ENCODE measurements at places on chromosomes 2 and 18. TPM values are rescaled to one million over a fixed set of nuclear protein-coding genes. Genes with fewer than 3 reads are reported as not detected.

- DNase-seq: peak; percentile 91
Measured at GRCh38 chr2:9139491-9140443, 66.8 kb upstream of the ASAP2 start.

DNA sequence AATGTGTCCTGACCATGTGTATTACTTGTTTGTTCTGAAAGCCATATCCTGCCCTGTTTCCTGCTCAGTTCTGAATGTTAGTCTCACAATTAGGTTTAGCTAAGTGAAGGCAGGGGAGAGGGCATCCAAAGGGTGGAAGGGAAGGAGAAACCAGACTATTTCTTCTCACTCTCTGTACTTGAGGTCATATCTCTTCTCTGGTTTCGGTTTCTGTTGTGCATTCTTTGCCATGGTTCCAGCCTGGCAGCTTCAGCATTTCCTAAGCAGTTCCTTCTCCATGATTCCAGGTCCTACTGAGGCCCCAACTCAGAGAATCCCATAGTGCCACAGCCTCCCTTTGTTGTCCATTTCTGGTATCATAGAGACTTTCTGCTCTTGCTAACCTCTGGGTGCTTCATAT lies 40.3 kb upstream of the HNMT start:
- DNase-seq: no peak

- DNase-seq: no peak
Measured at GRCh38 chr18:79862562-79862961, 64.8 kb downstream of the KCNG2 start.

DNA sequence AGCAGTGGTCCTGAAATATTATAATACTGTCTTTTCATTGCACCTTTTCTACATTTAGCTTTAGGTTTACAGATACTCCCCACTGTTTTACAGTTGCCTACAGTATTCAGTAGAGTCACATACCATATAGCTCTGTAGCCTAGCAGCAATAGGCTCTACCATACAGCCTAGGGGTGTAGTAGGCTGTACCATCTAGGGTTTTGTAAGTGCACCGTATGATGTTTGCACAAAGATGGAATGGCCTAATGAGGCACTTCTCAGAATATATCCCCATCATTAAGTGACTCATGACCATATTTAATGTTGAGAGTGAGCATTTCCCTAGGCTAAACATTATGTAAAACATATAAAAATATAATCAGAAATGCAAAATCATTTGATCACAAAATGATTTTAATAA lies 511.3 kb upstream of the RAB12 start:
- DNase-seq: no peak

GRCh38 chr18:77632758-77633157 lies 383.1 kb downstream of the GALR1 start:
- no peak for DNase-seq

DNA sequence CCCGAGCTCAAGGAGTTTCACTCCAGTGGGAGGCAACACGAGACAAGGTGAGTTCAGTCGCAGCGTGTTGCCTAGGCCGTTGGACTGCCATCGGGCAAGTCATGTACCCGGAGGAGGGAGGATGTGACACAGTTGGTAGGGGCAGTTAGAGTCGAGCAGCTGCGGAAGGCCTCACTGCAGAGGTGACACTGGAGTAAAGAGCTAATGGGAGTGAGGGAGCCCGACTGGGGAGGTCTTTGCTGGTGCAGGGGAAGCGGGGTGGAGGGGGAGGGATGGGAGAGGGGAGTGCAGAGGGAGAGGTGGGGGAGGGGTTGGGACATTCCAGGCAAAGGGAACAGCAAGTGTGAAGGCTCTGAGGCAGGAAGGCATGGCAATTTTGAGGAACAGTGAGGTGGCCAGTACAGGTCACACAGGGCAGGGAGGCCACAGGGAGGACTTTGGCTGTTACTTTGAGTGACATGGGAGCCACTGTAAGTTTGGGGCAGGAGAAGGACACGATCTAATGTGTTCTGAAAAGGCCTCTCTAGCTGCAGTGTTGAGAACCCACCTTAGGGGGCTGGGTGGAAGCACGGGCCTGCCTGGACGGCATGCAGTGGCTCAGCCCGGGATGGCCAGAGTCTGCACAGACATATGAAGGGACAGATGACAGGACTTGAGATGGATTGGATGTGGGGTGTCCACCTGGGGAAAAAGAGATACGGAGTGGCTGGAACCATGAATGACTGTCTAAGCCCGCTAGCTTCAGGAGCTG lies 61.1 kb downstream of the KCNF1 start:
- no peak for DNase-seq

GRCh38 chr2:72134997-72135800 lies 12.5 kb downstream of the CYP26B1 start:
- no peak for DNase-seq

- no peak for DNase-seq
Measured at GRCh38 chr2:234958311-234958710, 6.5 kb downstream of the SH3BP4 start.

DNA sequence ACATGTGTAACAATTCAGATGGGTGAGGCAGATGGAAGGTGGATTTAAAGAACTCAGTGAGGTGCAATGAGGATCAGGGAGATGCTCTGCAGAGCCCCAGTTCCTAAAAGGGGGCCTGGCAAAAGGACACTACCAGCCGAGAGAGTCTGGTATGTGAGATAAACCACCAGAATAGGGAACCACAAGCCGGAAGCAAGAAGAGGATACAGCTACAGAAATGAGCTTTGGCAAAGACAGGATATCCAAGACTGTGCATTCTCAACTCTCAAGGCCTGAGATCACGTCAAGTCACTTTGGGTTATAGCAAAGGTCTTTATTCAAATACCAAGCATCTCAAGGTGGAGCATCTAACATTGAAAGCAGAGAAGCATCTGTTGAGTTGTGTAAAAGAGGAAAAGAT lies 293.5 kb downstream of the ARHGAP15 start:
- no peak for DNase-seq

DNA sequence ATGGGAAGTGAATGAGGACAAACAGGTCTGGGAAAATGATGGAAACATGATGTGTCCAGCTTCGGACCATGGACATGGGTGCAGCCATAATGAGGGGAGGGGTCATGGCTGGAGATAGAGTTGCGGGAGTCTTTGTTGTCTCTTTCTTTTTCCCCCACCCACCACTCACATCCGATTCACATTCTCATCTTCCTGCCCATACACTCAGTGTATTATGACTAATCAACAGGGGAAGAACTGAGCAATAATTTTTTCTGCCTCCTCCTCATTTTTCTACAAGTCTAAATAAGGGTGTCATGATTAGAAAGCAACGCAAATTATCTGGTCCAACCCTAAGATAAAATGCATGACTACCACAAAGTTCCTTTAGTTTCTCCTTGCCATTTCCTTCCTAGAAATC lies 5.7 kb upstream of the SERPINB2 start:
- no peak for DNase-seq

GRCh38 chr2:203021991-203022390 lies 7.3 kb downstream of the NBEAL1 start:
- no peak for DNase-seq

GRCh38 chr2:112253261-112253815 lies 1.5 kb downstream of the ZC3H8 start:
- DNase-seq: no peak

DNA sequence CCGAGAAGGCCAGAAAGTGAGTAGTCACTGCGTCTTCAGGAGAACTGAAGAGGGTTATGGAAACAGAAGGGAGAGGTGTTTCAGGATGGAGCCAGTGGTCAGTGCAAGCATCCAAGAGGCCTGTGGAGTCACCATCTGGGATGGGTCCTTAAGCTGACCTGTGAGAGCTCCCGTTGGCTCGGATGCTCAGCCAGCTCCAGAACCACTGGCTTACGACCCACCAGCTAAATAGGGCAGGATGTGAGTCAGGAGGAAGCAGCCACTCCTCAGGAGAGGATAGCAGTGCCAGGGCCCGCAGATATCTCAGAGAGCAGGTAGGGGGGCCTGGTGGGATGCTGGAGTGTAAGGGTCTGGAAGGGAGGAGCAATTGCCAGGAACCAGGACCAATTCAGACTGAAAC lies 63.1 kb upstream of the B3GNT7 start:
- no peak for DNase-seq

- DNase-seq: no peak
Measured at GRCh38 chr2:221914334-221914880, 342.3 kb upstream of the EPHA4 start.

- no peak for DNase-seq
Measured at GRCh38 chr2:47152803-47153202, 2.3 kb downstream of the STPG4 start.

DNA sequence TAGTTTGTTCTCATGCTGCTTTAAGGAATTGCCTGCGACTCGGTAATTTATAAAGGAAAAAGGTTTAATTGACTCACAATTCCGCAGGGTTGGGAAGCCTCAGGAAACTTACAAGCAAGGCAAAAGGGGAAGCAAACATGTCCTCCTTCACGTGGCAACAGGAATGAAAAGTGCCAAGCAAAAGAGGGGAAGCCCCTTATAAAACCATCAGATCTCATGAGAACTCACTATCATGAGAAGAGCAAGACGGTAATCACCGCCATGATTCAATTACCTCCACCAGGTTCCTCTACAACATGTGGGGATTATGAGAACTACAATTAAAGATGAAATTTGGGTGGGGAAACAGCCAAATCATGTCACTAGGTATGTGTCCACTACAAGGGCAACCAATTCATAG lies 53.9 kb downstream of the MAP4K3 start:
- no peak for DNase-seq

DNA sequence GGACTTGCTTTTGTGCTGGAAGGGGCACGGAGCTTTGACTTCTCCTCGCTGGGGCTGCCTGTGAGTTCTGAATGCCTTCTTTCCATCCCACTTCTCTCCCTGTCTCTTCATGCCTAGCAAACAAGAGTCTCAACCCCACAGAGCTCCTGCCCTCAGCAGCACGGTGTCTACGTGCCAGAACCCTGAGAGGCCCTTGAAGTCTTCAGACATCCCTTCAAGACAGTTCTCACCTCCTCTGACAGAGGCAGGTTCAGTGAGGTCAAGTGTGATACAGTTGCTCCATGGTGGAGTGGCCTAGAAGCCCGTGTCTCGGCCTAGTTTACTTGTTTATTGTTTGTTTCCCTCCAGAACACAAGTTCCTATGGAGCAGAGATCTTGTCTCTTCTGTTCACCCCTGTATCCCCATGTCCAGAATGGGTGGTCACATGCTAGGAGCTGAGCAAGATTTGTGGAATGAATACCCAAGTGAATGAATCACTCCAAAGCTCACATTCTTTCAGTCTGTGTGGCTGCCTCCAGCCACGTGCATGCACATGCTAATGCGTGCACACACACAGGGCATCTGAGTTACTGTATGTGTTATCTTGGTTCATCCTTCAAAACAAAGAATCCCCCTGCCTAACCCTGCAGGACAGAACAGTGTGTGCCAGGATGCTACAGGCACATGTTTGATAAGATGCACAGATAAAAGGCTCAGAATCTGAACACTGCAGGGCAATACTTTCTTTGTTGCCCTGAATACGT lies 391.6 kb downstream of the NBAS start:
- DNase-seq: no peak

DNA sequence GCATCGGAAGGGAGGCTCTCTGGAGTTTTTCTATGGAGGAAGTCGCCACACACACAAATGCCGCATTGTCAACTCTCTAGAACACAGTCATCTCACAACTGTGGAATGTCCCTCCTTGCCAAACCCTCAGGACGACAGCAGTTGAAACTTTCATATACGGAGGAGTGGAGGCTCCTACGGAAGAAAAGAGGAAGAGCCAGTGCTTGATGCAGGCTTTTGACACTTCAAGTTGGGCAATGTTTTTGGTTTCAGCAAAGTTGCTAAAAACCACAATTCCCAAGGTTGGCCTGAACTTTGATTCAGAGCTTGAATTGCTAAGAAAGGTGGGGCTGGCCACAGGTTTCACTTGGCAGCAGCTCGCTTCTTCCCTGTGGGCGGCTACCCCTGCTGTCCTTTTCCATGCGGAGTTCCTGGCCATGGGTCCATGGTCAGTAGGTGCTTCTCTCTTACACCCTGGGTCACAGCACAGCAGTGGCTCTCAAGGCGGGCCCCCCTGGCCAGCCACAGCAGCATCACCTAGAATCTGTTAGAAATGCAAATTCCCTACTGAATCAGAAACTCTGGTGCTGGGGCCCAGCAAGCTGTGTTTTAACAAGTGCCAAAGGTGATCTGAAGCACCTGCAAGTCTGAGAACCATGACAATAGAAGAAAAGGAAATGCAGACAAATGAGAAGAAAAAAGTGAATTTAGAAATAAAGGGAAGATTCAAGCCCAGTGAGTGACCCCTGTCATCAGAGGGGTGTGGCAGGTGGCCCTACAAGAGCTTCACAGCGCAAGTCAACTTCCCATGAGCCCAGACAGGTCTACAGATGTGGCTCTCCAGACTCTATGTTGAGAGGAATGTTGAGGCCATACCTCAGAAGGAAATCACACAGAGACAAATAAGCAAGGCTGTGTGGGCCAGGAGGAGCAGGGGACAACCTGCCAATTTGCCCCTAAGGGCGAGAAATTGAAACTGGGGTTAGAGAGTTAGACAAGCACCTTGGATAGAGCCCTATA lies 856.4 kb downstream of the RNF144A start:
- no peak for DNase-seq

DNA sequence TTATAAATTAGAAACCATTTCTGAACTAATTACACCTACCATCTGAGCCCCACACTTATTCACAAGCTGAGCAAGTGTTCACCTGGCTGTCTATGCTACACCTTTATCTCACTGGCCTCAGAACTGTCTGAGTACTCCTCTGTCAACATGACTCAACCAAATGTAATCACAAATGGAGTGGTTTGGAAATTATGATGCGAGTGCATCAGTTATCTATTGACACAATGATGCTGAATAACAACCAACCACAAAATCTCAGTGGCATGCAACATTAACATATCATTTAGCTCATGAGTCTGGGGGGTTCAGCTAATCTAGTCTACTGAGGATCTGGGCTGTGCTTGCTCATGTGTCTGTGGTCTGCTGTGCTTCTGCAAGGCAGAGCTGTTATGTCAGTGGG lies 184.2 kb upstream of the NXPH2 start:
- DNase-seq: no peak

GRCh38 chr2:136167721-136168475 lies 49.9 kb upstream of the CXCR4 start:
- no peak for DNase-seq

- DNase-seq: no peak
Measured at GRCh38 chr2:239806276-239806675, 218.9 kb downstream of the NDUFA10 start.

DNA sequence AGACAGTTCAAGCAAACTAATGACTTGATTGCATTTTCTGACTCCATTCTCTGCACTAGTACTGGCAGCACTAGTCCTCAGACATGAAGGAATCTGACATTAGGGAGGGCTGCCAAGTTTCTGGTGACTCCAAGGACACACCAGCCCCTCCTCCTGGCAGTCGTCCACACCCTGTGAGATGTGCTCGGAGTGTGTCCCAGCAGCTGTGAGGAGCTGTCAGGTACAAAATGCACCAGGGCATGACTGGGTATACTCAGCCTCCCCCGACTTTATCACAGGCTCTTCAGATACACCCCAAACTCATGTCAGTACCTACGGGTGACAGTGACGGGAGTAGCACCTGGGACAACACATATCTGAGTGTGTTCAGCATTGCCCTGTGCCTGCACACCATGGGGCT lies 43.1 kb downstream of the EDAR start:
- peak; percentile 91 for DNase-seq

The M1AP gene
- total RNA-seq: 0.47 TPM

The CPS1 gene
- 4.5 TPM for total RNA-seq

The KIAA2012 gene
- total RNA-seq: not detected

The RAB17 gene
- 2.8 TPM for total RNA-seq

The COL5A2 gene
- 14.3 TPM for total RNA-seq

The GLI2 gene
- total RNA-seq: 2.8 TPM

The B3GNT7 gene
- 5.9 TPM for total RNA-seq

The KCNG2 gene
- not detected for total RNA-seq

The KLHL29 gene
- 1.9 TPM for total RNA-seq

The TMEM200C gene
- 5.7 TPM for total RNA-seq

The IMPACT gene
- total RNA-seq: 22.6 TPM

The DYNAP gene
- total RNA-seq: not detected
